ENCODE measurements at places on chromosomes 2 and 18.

- no peak for DNase-seq
These were observed 42.6 kb downstream of the RTP5 start for GRCh38 chr2:241912021-241912555.

DNA sequence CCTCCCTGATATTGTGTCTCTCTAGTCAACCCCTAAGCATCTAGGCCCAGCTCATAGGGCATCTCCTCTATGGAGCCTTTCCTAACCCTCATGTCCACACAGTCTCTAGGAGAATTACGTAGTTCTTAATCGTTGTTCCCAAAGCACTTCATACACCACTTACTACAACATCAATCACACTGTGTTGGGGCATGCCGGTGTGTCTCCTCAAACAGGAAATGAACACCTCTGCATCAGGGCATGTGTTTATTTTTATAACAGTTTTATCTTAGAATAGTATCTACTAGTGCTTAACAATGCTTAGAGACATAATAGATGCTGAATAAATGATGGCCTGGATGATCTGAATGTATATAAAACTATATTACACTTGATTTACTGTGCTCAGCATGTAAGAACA, 19.7 kb downstream of the CYP1B1 start:
- no peak for DNase-seq

DNA sequence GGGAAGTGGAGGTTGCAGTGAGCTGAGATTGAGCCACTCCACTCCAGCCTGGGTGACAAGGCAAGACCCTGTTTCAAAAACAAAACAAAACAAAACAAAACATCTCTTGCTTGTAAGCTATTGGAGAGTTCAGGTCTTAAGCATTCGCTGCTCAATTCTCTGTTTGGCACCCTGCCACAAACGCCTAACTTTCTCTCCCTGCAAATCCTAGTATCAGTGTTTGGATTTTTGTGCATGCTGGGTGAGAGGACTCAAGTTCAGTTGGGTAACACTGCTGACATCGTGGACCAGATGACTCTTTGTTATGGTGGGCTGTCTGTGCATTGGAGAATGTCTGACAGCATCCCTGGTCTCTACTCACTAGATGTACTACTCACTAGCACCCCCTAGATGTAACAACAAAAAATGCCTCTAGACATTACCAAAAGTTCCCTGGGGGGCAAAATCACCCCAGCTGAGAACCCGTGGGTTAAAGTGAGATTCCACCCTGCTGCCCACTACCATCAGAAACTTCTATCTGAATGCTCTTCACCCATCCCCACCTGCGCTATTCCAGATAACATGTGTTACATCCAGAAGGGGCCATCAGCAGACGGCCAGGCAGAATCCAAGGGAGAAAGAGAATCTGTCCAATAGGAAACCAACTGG, 50.9 kb downstream of the CACNB4 start:
- DNase-seq = no peak

DNA sequence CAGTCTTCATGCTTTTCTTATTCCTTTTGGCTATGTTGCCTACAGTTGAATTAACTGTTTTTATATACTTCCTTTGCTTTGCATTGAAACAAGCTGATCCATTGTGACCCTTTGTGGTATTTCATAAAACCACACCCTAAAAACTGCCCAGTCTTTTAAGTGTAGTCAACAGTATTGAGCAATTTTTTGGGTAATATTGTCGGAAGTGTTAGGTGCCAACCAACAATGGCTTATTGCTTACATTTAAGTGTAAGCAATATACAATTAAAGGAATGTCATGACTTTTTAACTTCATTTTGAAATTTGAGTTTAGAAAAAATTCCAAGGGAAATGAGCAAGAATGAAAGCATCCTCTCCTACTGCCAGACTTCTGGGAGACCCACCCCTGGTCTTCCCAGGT, 174.1 kb downstream of the NEDD4L start:
- DNase-seq = no peak

DNA sequence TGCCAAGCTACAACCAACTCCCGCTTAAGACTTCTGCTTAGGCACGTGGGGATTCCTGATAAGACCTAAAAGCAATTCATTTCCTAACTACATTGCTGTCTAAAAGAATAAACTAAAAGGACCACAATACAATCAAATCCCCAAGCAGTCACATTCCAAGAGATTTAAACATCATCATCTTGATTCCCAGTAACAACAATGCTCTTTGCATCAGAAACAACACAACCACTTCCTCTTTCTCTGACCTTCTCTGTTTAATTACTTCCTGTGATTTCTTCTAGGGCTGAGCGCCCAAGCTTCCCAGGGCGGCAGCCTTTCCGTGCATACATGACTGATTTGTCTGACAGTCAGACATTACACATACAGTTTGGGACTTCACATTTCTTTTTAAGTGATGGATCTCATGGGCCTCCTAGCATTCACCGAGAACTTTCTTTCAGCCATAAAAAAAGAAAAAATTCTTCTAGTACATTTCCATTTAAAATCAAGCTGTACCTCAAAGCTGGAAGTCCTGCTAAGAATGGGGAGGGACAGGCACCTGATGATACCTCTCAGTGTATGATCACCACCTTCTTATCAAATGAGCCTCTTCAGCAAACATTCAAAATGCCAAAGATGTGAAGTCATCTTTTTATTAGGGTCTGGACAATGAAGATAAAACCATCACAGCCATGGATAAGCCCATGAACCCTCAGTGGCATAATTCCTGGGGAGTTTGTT, 11.5 kb downstream of the SPRED2 start:
- no peak for DNase-seq

GRCh38 chr2:8678731-8679566, 2.9 kb upstream of the ID2 start:
- DNase-seq = peak; percentile 88

DNA sequence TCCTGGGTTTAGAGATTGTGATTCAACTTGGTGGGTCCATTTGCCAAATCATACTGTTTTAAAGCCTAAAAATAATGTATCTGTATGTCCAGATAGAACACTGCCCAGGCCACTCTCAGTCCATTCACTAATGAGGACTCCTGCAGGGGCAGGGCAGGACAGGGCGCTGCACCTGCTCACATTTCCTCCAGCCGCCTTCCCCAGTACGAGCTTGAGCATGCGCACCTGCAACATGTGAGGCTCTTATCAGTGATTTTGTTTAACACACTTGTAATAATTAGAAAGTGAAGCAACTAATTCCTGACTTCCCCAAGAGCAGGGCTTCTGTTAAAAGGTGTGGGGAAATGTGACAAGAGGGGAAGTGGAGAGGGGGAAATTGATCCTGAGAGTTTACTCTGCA, 89.7 kb downstream of the AFF3 start:
- DNase-seq = no peak

GRCh38 chr2:15073664-15074063, 441.1 kb downstream of the LRATD1 start:
- DNase-seq = no peak

DNA sequence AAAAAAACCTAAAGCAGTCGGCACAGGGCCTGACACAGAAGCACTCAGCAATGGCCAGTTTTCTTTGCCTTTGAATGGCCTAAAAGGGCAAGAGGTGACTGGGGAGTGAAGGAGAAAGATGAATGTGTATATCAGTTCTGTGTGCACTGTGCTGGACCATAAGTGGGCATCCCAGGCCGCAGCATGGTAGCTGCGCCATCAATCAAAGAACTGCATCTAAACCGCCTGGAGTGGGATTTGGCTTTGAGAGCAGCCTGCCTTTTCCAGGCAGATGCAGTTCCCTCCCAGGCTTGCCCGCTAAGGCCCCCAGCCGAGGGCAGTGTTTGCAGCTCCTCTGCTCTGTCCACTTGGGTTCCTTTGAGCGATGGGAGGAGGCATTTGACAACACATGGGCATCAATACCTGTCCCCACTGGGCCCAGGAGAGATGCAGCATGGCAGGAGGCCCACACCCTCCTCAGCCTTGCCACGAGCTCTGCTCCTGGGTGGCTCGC, 144.1 kb downstream of the FAM210A start:
- no peak for DNase-seq

- no peak for DNase-seq
These were observed 173.9 kb upstream of the PID1 start for GRCh38 chr2:229445019-229445418.

DNA sequence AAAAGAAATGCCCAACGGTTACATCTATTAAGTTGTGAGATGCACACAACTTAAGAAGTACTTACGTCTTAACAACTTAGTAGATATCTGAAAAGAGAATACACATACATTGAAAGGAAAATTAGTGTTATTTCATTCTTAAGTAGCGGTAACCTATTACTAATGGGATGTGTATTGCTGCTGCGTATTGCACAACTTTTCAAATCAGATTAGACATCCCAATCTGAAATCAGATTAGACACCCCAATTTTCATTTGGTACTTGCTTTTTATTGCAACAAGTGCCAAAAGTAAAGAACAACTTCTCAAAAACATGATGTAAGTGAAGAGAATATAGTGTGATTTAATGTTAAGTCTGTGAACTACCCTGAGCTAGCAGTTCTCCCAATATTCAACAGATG, 155.5 kb downstream of the DSC3 start:
- no peak for DNase-seq

GRCh38 chr18:10475654-10476291, 21.3 kb downstream of the APCDD1 start:
- no peak for DNase-seq

DNA sequence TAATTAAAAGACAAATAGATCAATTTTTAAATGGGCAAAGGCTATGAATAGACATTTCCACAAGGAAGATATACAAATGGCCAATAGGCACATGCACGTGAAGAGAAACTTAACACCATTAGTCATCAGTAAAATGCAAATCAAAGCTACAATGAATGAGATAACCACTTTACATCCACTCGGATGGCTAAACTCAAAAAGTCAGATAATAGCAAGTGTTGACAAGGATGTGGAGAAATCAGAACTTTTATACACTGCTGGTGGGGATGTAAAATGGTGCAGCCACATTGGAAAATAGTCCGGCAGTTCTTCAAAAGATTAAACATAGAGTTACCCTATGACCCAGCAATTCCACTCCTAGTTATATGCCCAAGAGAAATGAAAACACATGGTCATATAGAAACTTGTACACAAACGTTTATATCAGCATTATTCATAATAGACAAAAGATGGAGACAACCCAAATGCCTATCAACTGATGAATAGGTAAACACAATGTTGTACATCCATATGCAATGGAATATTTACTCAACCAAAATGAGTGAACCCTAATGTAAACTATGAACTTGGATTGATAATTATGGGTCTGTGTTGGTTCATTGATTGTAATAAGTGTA, 51.1 kb downstream of the SMAD7 start:
- no peak for DNase-seq

GRCh38 chr2:84711651-84712050, 169.2 kb downstream of the TRABD2A start:
- DNase-seq = no peak

GRCh38 chr2:36441816-36442215, 86.2 kb downstream of the CRIM1 start:
- no peak for DNase-seq

DNA sequence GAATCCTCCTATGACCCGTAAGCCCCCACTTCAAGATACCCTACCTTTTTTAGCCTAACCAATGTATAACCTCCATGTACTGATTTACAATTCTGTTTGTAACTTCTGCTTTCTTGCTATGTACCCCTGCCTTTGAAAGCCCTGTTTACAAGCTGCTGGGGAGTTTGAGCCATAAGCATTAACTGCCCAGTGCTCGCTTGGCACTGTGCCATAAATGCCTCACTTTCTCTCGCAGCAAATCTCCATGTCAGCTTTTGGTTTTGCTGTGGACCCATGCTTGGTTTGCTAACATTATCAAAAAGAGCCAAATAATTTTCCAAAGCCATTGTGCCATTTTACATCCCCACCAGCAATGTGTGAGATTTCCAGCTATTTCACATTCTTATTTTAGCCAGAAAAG, 51.8 kb downstream of the TEX51 start:
- no peak for DNase-seq

- no peak for DNase-seq
These were observed 1.0 kb downstream of the PLEK start for GRCh38 chr2:68366083-68366560.

DNA sequence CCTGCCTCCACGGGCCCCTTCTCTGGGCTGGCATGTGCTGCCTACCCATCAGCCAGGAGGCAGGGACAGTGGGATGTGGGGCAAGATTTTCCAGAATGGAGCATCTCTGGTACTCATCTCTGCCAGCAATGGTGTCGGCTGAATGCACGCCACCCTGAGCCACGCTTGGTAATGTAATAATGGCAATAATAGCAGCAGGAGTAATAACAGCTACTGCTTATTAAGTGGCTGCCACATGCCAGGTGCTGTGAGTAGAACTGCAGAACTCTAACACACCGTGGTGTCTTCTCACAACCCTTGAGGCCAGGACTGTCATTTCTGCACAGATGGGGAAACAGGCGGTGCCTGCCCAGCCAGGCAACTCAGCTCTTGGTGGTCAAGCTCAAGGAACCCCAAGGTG, 113.6 kb downstream of the CELF4 start:
- DNase-seq = no peak

GRCh38 chr2:25337276-25337675, 4.4 kb downstream of the DNMT3A start:
- no peak for DNase-seq

- DNase-seq = no peak
These were observed at the start of gene PCARE for GRCh38 chr2:29074411-29074810. PCARE (minus strand) TSS chr2:29074523; CDS start chr2:29074261, 262 bp downstream.

GRCh38 chr2:231138699-231139098, 13.9 kb upstream of the HTR2B start:
- no peak for DNase-seq

DNA sequence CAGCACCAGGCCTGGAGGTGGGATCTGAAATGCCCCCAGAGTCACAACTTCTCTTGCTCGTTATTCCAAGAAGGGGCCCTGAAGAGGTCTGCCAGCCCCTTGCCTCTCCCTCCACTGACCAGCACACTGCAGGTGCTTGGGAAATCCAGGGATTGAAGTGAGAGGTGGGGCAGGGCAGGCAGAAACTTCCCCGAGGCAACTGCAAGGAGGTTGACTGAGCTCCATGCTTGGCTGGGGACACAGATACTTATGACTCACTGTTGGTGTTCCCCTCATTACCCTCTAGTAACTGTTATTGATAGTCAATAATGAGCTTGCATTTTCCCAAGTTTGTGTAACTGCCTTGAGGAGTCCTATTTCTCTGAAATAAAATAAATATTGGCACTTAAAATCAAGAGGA, 47.5 kb downstream of the MARCO start:
- no peak for DNase-seq

- no peak for DNase-seq
These were observed 29.3 kb downstream of the UBE2F start for GRCh38 chr2:237996021-237996593.

DNA sequence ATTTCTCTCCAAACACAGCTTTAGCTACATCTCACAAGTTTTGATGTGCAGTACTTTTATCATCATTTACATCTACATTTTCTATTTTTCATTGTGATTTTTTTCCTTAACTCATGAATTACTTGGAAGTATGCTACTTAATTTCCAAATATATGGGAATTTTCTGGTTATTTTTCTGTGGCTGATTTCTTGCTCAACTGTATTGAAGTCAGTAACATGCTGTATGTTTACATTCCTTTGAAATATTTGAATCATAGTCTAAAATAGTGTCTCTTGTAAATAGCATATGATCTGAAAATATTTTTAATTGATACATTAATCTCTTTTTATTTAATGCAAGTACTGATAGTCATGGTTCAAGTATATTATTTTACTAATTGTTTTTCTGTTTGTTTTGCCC, 26.0 kb upstream of the GALNT5 start:
- no peak for DNase-seq

Measured in stimulated activated naive CD8-positive, alpha-beta T cell treated with anti-CD3 and anti-CD28 coated beads, Interleukin-15, Interleukin-2, amounts not matched to agents 100 U/mL and 50 U/mL, for 24 hours (primary cell).